ENCODE measurements at places on chromosomes 5 and 9.

GRCh38 chr5:55071413-55071812, 31.0 kb upstream of the GZMA start:
- no peaks in the 10 kb centered on the region for H3K36me3 ChIP-seq
- no peak for DNase-seq
- peaks cover 19% of the 10 kb centered on the region for H3K4me1 ChIP-seq
- no peaks in the 10 kb centered on the region for H3K27me3 ChIP-seq

GRCh38 chr5:124847907-124848306, 101.5 kb upstream of the ZNF608 start:
- H3K27me3 ChIP-seq = no peaks in the 10 kb centered on the region
- H3K27ac ChIP-seq = no peak overlapping the region
- no peak overlapping the region for H3K4me3 ChIP-seq
- no peaks in the 10 kb centered on the region for H3K4me1 ChIP-seq

DNA sequence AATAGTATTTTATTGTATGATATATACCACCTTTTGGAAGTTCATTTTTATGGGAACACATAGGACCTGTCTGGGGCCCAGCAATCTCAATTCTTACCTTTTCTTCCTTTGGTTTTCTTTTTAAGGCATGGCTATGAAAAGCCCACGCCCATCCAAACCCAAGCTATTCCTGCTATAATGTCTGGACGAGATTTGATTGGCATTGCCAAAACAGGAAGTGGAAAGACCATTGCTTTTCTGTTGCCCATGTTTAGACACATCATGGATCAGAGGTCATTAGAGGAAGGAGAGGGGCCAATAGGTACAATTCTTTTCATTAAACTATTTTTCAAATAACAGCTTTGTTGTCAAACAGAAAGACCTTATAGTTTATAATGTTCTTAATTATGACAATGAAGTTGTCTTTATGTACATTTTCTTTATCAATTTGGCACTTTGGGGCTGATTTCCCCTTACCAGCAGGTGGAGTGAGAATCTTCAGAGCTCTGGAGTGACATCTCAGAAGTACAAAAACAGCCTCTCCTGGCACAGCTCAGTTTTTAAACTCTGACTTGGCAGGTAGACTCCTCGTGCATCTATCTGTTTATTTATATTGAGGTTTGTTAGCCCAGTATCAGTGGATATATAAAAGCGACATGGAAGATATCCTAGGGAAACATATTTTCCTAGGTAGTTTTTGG, 25.8 kb downstream of the DDX46 start:
- H3K27ac ChIP-seq = no peak overlapping the region
- no peaks in the 10 kb centered on the region for H3K4me1 ChIP-seq
- DNase-seq = no peak
- H3K27me3 ChIP-seq = no peaks in the 10 kb centered on the region

GRCh38 chr5:125348221-125348692, 601.8 kb upstream of the ZNF608 start:
- H3K27me3 ChIP-seq = no peaks in the 10 kb centered on the region
- no peak for DNase-seq
- no peaks in the 10 kb centered on the region for H3K4me1 ChIP-seq

- H3K27me3 ChIP-seq = no peaks in the 10 kb centered on the region
- no peak overlapping the region for H3K27ac ChIP-seq
- H3K36me3 ChIP-seq = no peaks in the 10 kb centered on the region
- H3K4me1 ChIP-seq = no peaks in the 10 kb centered on the region
- no peak overlapping the region for H3K4me3 ChIP-seq
Observed at GRCh38 chr5:174348311-174348981, 302.9 kb downstream of the NSG2 start.
